ENCODE measurements at places on chromosomes 1 and 21. TPM values are rescaled to one million over a fixed set of nuclear protein-coding genes. Genes with fewer than 3 reads are reported as not detected.

GRCh38 chr1:212132025-212132424 is 96.5 kb downstream of the DTL start:
- no peak for DNase-seq

DNA sequence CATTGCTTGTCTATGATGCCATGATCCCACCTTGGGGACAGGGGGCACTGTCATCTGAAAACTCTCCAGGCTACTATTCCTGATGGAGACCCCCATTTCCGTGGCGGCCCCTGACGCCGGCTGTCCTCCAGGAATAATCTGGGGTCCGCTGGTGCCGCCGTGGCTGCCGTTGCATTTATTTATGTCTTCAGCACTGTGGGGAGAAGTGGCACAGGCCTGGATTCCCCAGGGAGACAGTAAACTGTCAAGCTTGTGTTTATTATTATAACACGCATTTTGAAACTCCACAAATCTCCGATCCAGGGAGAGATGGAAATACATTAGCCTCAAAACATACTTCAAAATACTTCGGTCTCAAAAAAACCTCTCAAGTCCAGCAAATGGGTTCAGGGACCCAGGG is 126.9 kb upstream of the C1orf174 start:
- DNase-seq: no peak

DNA sequence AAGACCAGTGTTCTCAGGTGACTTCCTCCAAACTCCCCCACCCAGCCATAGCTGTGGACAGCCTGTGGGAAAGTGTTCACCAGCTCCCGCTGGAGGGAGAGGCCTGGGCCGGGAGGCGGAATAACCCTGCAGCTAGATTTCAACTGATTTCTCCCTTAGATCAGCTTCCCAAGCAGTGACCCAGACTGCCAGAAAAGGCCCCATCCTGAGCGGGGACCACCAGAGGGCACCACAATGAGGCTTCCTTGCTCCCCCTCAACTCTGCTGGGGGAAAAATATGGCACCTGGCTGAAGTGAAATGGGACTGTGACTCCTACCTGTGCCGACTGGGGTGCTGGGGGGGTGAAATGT is 50.8 kb downstream of the RHBG start:
- no peak for DNase-seq

DNA sequence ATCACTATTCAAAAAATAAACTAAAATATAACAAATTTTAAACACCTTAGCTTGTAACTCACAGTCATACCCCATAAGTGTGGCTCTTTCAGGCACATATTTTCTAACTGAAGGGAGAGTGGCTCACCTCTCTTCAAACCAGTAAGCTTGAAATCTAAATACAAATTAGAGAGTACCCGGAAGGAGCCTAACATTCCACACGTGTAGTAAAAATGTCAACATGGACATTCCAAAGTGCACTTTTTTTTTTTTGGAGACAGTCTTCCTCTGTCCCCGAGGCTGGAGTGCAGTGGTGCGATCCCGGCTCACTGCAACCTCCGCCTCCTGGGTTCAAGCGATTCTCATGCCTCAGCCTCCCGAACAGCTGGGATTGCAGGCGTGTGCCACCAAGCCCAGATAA is 275.6 kb upstream of the ADGRL2 start:
- no peak for DNase-seq

GRCh38 chr1:190169311-190170067 is 308.2 kb downstream of the BRINP3 start:
- no peak for DNase-seq

DNA sequence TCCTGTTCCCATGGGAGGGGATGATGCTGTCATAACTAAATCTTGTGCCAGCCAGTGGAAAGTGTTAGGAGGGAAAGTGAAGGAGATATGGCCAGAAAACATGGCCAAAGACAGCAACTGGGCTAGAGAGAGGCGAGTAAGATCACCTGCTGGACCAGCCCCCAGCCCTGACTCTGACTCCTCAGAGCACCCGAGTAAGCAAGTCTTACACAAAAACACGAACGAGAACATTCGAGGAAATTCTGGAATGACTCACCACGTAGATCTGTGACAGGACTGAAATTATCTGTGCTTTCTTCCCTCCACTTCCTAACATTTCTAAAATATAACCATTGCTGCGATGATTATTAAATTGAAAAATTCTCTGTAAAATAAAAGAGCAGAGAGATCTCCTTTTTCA is 9.2 kb downstream of the ZNF496 start:
- DNase-seq: no peak

Gene ERICH3
- polyA plus RNA-seq: not detected

Data from keratinocyte (primary cell).